Fibroblast of skin of left quadriceps (primary cell): ENCODE measurements at places on chromosomes 7 and 10.

DNA sequence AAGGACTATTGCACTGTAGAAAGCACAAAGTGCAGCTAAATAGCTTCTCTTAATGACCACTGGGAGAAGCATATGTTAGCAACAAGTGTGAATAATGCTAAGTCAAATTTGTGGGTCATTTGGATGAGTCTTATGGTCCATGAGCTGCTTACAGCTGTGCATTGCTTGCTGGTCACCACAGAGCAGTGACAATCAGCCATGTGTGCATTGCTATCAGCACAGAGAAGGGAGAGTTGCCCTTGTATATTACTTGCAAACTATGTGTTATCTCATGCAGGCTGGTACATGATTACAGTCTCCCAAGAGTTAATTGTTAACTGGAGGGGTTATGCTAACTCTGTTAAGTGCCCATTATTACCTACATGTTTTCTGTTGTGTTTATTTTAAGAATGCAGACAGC, 25.7 kb downstream of the MRPS33 start:
- no peak for DNase-seq

DNA sequence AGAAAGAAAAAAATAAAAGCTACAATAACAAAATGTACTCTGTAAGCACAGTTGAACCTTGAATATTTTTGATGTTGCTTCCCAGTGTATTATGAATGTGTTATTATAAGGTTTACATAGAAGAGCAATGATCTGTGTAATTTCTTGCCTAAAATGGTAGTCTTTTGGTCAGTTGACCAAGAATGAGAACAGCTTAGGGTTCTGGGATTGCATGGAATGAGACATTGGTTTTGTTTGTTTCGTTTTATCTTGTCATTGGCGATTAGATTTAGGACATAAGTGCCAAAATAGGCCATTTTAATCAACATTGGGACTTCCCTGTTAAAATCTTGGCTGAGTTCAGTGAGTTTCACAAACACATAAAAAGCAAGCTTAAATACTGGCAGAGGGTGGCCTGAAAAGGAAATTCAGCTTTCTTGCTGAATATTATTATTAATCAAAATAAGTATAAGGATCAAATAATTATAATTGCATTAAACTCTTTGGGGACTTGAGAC, 49.1 kb upstream of the GLCCI1 start:
- no peak for DNase-seq

DNA sequence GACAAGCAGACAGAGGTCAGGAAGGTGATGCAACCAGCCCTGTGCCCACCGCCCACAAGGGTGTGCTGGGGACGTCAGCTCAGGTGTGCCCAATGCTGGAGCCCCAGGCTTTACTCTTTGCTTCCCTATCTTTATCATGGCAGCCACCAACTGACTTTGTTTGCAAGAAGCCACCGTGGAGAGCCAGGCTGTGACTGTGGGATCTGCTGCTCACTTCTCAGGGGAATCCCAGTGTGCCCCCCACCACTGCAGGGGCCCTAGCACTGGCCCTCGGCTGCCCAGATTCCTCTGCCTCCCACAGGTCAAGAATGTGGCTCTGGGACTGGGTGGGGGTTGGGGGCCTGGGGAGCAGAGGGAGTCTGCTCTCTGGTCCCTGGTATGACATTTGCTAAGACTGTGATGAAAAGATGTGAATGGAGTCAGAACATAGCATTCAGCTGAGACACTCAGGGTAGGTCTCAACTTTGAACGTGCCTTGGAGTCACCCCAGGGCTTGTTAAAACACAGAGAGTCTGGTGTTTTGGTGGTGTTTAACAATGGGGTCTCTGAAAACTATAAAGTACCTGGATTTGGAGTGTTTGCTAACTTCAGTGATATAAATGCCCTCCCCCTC, 47.3 kb downstream of the ARHGAP22 start:
- no peak for DNase-seq

GRCh38 chr10:44004913-44005787, 356.5 kb upstream of the ZNF32 start:
- no peak for DNase-seq

DNA sequence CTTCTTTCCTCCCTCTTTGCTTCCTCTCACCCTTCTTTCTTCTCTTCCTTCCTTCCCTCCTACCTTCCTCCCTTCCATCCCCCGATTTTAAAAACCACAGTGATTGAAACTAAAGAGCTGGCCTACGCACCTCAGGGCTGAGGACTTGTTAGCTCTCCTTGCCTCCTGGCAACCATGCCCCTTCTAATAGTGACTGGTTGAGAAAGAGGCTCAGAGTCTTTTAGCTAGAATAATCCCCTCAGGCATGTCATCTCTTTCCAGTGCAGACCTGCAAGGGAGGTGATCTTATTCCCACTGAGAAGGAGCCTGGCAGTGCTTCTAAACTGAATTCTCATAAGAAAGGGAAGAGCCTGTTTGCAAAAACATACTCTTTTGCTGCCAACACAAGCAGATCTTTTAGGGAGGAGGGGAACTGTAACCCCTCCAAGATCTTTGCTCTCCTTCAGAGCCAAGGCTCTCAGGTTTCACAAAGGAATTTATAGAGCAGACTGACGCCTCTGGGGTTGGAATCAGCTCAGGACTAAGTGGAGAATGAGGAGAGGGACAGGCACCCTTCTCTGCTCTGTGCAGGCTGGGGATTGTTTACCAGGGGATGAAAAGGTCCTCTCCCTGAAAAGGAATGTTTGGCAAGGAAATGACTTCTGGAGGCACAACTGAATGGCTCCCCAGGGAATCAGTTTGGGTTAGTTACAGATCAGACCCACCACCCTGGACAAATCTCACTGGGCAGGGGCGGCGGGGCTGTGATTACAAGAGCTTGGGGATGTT, 9.4 kb upstream of the ANKRD1 start:
- DNase-seq, result peak; percentile 76

DNA sequence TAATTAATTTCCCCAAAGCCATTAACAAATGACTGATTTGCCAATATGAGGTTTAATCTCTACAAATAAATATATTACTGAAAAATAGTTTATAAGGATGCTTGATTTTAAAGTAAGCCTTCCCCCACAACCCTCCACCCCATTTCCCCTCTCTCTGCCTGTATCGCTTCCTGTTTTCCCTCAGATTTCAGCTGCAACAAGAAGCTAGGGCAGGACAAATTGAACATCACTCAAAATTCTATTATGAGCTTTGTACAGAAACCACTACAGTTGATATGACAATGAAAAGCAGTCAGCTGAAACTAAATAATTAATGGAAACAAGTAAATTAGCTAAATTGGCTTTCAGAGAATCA, 109.0 kb upstream of the SP4 start:
- no peak for DNase-seq

- peak; percentile 1 for DNase-seq
These were observed 113.4 kb downstream of the GPR158 start for GRCh38 chr10:25288181-25288580.

- no peak for DNase-seq
These were observed 6.3 kb downstream of the PSMA2 start for GRCh38 chr7:42925630-42926029.

GRCh38 chr10:89078724-89079672, 88.4 kb downstream of the FAS start:
- DNase-seq, result peak; percentile 93

DNA sequence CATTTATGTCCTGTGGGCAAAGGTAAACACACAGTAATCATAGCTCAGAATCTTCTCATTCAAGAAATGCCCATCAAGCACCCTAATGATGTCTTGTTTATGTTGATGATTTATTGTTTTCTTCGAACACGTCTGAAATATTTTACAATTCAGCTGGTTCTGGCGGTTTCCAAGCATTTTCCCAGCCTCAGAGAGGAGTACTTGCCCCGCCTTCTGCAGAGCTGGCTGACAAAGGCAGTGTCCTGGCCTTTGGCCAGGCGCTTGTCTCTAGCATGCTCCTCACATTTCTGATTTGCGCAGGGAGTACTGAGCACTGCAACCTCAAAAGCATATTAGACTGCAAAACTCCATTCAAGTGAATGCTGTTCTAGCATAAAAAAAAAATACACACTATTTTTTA, 314.2 kb upstream of the GNAI1 start:
- peak; percentile 54 for DNase-seq

DNA sequence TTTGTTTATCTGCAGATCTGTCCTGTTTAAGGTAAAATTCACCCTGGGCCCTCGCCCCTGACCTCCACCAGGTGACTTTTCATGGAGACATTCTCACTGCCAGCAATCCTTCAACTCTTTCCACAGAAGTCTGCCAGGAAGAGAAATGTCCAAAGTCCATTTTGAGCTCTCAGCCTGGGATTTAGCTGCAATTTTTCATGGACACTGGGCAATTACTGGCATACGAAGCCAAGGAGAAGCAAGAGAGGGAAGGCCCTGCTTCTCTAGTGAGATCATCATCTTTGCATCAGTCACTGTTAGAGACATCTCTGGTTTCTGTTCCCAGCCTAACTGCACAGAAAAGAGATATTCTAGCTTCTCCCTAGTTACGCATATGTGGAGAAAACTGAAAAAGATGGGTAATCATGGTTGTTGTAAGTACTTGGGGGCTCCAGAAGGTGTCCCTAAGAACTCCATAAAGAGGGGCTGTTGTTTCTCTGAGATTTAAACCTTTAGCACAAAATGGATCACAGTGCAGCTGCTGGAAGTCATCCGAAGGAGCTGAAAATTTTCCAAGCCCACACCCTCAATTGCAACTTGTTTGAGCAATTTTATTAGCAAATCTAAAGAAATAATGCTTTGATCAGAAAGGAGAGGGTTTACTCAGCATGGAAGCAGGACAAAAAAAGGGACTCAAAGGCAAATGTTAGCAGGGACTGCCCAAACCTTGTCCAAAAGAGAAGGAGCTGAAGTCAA, 168.9 kb downstream of the SNX10 start:
- DNase-seq, result no peak

GRCh38 chr7:132576721-132577085, 433 bp upstream of the PLXNA4 start:
- DNase-seq, result no peak
